Fibroblast of villous mesenchyme (primary cell): ENCODE measurements at places on chromosomes 3 and 15. TPM values are rescaled to one million over a fixed set of nuclear protein-coding genes. Genes with fewer than 3 reads are reported as not detected.

DNA sequence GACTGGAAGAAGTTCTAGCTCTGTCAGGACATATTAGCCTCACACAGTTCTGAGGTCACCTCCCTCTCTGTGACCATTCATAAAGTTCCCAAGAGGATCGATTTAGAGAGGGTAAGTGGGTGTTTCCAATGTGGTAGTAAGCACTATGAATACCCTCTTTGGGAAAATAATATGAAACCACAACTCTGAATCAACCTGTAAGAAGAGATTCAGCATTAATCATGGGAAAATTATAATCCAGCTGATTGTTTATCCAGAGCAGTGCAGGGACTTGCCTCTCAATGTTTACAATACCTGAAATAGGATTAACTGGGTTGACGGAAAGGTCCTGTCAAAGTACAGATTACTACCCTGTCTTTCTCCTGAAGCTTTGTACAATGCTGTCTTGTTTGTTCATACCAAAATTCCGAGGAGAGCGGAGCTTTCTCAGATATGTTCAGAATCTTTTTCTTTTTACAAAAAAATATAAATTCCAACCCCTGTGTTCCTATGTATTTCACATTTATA lies 302.9 kb upstream of the DPPA4 start:
- DNase-seq = no peak

Gene ANAPC13
- total RNA-seq = 57.0 and 95.9 TPM in 2 replicates

DNA sequence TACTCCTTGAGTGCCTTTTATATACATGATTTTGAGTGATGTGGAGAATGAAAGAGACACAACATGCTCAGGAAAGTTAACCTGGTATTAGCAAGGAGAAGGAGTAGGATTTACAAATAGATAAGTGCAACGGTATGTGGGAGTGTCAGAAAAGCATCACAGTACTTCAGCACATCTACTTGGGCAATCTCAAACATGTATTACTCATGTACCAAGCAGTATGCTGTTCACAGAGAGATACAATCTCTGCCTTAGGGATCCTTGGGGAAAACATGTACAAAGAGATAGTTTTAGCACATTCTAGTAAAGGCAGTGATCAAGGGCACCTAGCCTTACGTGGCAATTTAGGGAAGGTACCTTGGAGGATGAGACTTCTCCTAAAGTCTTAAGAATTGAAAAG lies 146.5 kb downstream of the FILIP1L start:
- DNase-seq = peak; percentile 81

DNA sequence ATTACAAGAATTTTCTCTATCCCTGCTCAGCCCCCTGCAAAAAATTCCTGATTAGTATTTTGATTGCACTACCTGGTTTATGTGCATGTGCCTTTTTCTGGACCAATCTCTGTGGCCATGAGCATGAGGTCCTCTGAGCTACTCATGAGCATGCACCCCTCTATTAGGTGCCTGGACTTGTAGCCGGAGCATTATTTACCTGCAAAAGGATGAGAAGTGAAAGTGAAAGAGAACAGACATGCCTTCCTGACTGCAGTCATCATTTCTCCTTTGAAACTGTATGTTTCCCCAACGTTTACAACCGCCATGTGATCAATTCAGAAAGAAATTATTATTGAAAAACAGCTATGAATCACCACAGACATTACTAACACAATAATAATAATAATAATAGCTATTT lies 1008.8 kb downstream of the ROBO2 start:
- DNase-seq = peak; percentile 8

DNA sequence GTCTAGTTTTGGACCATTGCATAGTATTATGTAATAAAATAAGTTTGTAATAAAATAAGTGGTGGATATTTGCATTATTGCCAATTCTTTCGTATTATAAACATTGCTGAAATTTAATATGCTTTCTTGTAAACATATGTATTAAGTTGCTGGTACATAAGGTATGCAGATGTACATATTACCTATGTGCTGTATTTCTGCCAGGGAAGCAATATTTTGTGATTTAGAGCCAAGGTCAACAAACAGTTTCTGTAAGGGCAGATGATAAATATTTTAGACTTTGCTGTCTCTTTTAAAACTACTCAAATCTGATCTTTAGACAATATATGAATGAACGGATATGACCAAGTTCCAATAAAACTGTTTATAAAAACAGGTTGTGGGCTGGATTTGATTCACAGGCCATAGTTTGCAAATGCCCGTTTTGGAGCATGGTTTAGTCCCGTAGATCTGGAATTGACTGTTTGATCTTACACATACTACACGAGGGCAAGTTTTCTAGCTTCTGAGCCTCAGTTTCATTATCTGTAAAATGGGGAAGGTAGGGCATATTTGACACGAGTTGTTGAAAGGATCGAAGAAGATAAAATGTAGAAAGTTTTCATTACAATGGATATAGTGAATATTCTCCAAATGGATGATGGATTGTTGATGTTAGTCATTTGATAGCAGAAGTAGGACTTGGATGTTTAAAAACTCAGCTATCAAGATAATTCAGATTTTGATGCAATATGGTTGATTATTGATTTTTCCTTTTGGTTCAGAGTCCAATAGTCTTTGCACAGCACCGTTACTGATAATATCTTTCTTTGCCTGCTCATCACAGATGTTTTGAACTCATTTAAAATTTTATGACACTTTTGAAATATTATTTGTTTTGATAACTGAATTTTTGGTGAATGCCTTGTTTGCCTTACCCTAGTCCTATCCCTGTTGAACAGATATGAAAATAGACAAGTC lies 394.6 kb downstream of the FEZF2 start:
- no peak for DNase-seq

DNA sequence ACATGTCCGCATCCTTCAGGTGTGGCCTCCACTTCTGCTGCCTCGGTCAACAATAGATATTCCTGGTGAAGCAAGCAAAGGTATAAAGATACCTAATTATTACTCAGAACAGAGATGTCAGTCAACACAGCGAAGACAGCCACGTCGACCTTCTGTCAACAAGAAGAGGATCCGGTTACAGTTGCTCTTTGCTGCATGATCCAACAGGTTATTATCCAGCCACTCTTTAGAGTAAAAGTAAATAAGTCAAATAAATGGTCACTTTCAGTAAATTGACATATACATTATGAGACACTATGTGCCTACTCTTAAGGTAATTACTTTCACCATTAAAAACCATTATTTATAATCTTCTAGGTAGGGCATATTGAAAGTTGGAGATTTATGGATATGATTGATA lies 356.8 kb upstream of the ATP11B start:
- DNase-seq = no peak

DNA sequence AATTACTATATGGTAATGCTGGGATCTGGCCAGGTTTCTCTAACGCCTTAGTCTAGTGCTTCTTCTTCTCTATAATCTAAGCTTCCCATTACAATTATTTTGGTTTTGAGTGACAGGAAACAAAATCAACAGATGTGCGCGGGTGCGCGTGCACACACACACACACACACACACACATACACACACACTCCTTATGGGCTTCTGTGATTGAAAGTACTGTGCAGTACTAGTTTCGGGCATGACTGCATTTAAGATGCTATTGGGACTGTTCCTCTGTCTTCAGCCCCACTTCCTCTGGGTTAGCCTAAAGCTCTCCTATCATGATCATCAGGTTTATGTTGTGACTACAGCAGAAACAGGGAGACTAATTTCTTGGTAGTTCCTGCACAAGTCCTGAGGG lies 32.2 kb downstream of the EPHB1 start:
- DNase-seq = no peak

GRCh38 chr15:81945014-81945615 lies 100.7 kb downstream of the MEX3B start:
- DNase-seq = no peak

DNA sequence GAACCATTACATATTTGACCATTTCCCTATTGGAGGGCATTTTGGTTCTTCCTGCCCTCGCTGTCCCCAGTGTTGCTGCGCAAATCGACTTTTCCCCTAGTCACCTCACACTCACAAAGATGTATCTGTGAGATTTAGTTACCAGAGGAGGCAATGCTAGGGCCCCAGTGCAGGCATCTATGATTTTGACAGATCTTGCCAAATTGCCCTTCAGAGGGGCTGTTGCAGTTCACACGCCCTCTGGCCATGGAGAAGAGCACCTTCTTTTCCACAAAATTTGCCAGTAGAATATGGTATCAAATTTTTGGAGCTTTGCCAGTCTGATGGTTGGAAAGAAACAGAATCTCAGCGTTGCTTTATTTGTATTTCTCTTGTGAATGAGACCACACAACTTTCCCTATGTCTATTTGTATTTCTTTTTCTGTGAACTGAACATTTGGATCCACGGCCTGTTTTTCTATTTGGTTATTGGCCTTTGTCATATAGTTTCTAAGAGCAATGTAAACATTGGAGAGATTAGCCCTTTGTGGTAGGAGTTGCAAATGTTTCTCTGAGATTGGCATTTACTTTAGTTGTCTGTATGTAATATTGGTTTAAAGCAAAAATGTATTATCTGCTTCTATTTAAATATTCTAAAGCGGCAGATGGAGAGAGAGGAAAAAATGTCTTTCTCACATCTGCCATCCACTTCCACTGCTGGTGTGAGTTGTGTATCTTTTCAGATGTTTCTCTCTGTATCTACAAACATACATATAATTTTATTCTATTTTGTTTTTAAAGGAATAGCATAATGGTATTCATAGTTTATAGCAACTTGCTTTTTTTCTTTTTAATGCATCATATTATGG lies 66.1 kb downstream of the DNASE1L3 start:
- DNase-seq = no peak

Gene BTLA
- not detected in 2 replicates for total RNA-seq

Gene FEZF2
- not detected in 2 replicates for total RNA-seq

- DNase-seq = no peak
Observed at GRCh38 chr3:40518067-40518466, 6.7 kb upstream of the ZNF621 start.

Gene MAP6D1
- total RNA-seq = 2.9 and 3.5 TPM in 2 replicates

- no peak for DNase-seq
Observed at GRCh38 chr15:81284256-81285031, 39.5 kb downstream of the STARD5 start.

DNA sequence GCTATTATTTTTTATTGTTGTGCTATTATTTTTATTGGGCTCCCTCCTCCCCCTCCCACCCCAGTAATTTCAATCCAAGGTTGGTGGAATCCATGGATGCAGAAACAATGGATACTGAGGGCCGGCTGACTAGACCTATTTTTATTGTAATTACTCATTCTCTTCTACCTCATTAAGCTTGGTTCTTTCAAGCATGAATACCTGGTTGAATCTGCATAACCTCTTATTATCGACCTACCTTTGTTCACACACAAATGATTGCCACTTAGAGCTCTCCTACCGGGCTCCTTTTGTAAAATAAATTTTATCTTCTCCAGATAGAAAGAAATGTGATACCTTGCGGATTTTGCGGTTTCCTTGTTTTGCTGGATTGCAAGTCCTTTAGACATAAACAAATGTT lies 31.6 kb downstream of the BTD start:
- no peak for DNase-seq

GRCh38 chr3:194323785-194324735 lies 27.1 kb downstream of the CPN2 start:
- DNase-seq = peak; percentile 90

DNA sequence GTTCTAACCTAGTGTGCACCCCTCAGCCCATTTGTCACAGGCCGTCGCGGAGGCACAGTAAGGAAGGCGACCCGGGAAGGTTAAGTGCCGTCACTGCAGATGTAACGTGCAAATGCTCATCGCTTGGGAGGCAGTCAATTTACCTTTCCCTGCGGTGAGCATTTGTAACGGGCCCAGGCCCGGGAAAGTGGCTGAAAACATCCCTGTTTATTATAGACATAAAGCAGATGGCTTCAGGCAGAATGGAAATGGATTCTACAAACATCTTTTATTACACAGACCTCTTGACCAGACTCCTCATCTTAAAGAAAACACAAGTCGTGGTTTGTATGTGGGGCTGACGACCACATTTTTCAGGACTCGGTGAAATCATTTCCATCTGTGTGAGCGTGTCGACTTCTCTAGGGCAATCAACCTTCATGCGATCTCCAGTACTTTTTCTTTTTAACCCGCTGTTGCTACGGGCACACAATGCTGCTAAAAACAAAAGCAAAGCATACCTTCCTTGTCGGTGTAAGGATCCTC lies 43.6 kb downstream of the NMNAT3 start:
- DNase-seq = peak; percentile 58

Gene MPI
- 38.0 and 41.5 TPM in 2 replicates for total RNA-seq

- no peak for DNase-seq
Observed at GRCh38 chr15:87312221-87312620, 944.3 kb downstream of the NTRK3 start.

Gene IDH2
- 70.4 and 75.7 TPM in 2 replicates for total RNA-seq

Gene PROS1
- 12.1 and 14.2 TPM in 2 replicates for total RNA-seq

DNA sequence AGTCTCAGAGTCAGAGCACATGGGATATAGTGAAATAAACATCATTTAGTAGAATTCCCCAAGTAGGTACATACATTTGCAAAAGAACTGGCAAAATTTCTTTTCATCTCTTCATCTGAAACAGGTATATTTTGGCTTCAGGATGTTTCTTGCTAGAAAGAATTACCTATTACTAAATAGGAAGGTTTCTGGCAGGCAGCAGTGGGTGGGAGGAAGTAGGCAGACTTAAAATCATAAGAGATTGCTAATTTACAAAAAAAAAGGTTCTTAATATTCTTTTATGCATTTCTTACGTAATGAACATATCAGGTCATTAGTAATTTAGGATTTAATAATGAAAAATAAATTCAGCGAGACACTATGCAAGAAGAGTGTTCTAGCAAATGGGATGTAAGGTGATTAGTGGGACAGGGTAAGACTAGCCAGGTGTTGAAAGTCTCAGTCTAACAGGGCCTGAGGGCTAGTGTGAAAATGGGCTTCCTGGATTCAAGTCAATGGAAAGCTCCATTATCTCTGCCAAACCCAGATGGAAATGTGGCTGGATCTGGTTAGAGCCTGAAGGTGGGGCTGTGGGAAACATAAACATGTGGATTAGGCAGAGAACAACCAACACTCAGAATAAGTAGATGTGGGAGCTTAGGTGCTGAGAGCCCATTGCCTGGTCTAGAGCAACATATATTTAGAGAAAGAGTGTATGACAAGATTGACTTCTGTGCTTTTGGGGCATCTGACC lies 127.4 kb upstream of the FEZF2 start:
- DNase-seq = no peak

DNA sequence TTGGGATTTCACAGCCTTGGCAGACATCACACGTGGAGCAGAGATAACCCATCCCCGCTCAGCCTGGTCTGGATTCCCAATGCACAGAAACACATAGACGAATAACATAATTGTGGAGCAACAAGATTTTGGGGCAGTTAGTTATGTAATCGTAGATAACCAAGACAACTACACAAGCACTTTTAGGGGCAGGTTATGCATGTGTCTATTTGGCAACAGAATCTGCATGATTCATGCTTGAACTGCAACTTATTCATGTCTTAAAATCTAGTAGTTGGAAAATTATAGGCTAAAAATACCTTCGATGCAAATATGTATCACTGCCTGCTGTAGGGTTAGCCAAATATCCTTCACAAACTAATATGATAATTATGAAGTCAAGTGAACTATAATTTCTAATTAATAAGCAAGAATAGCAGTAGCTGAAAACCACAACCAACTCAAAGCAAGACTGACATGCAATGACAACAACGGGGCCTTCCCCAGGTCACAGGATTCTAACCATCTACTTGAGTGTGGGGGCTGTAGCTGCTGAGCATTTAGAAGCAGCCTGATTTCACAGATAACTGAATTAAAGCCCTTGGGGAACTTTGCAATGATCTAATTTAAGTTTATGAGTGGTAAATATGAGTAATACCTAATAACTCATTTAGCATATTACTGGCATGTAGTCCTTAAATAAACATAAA lies 31.1 kb downstream of the DGKG start:
- DNase-seq = no peak

- peak; percentile 63 for DNase-seq
Observed at GRCh38 chr15:33021806-33022389, 172.6 kb downstream of the FMN1 start.

Gene CD80
- total RNA-seq = not detected in 2 replicates
